ENCODE measurements at places on chromosomes 7 and 10. TPM values are rescaled to one million over a fixed set of nuclear protein-coding genes. Genes with fewer than 3 reads are reported as not detected.

- peak; percentile 40 for DNase-seq
- no peak overlapping the region for H3K4me3 ChIP-seq
- H3K36me3 ChIP-seq, result no peaks in the 10 kb centered on the region
These were observed 166.2 kb downstream of the FAM107B start for GRCh38 chr10:14608381-14609001.

DNA sequence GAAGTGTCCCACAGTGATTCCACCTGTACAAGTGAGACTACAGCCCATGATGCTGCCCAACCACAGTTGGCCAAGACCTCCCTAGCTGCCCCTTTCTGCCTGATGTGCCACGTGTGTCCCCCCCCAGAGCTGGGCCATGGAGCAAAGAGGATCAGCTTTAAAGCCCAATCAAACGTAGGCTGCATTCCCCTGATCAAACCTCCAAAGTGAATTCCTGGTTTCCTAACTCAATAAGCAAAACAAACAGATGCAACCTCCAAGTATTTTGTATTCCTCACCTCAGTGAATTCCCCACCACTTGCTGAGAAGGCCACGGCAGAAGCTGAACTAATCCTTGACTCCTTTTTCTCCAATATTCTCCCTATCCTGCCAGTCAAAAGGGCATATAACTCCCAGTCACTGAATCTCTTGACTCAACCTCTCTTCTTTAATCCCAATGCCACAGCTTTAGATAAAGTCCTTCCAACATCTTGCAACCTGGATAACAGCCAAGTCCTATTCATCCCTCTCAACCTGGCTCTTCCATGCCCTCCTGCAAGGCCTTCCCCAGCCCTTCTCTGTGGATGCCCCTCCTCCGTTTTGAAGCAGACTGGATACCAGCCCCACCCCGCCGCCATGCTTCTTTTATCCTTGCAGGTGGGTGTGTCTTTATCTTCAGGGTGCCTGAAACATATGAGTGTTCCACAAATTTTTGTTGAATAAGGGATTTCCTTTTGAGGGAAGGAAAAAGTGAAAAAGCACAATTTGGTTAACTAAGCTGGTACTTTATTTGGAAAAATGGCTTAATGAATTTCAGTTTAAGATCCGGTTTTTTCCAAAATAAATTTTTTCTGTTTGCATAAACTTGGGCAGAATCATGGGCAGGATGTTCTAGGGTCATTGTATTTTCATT lies 285.2 kb upstream of the MKLN1 start:
- DNase-seq, result no peak
- no peak overlapping the region for H3K4me3 ChIP-seq
- no peak overlapping the region for H3K27ac ChIP-seq
- peaks cover 11% of the 10 kb centered on the region for H3K36me3 ChIP-seq

GRCh38 chr7:81355911-81356310 lies 413.9 kb downstream of the HGF start:
- peaks cover 9% of the 10 kb centered on the region for H3K27me3 ChIP-seq
- no peak overlapping the region for H3K4me3 ChIP-seq

The FUOM gene
- total RNA-seq, result 24.0 TPM

DNA sequence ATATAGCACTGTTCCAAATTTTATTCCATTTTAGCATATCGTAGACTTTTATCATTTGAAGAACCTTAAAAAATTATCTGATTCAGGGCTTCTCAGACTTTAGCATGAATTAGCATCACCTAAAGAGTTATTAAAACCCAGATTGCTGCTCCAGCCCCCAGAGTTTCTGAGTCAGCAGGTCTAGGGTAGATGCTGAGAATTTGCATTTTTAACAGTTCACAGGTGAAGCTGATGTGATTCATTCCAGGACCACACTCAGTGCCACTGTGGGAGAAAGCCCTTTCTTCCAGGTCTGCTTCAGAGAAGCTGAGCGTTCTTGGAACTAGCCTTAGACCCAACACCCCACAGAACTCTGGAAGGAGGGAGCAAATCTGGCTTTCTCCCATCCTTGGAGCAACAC lies 174.1 kb upstream of the YAE1 start:
- no peak overlapping the region for H3K27ac ChIP-seq
- H3K4me3 ChIP-seq, result no peak overlapping the region
- peaks cover 2% of the 10 kb centered on the region for H3K4me1 ChIP-seq
- no peaks in the 10 kb centered on the region for H3K36me3 ChIP-seq
- no peak for DNase-seq

DNA sequence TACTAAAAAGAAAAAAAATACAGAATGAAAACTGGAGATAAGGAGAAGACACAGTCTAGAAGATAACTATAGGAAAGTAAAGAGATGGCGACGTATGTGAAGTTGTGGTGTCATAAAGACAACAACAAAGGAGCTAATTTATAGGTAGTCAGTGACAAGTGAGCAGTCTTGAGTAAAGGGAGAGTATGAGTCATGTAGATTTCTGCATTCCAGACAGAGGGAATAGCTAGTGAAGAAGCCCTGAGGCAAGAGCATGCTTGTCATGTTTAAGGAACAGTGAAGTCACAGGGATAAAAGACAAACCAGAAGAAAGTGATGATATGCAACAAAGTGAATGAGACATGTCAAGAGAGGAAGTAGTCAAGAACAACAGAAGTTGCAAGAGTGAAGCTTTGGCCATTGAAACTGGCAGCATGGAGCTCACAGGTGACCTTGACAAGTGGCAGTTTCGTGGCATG lies 2.3 kb upstream of the MIOS start:
- no peaks in the 10 kb centered on the region for H3K27me3 ChIP-seq
- H3K36me3 ChIP-seq, result peaks cover 11% of the 10 kb centered on the region
- H3K4me1 ChIP-seq, result peaks cover 20% of the 10 kb centered on the region

GRCh38 chr7:114789161-114789560 lies 132.7 kb upstream of the MDFIC start:
- H3K4me3 ChIP-seq, result no peak overlapping the region
- H3K27me3 ChIP-seq, result no peaks in the 10 kb centered on the region
- H3K36me3 ChIP-seq, result no peaks in the 10 kb centered on the region
- DNase-seq, result no peak
- H3K27ac ChIP-seq, result no peak overlapping the region
